Skin of body (tissue), 3 donors: ENCODE measurements at places on chromosomes 5 and 9. TPM values are rescaled to one million over a fixed set of nuclear protein-coding genes. Genes with fewer than 3 reads are reported as not detected.

- DNase-seq = no peak
Observed at GRCh38 chr5:124951661-124952060, 205.2 kb upstream of the ZNF608 start.

DNA sequence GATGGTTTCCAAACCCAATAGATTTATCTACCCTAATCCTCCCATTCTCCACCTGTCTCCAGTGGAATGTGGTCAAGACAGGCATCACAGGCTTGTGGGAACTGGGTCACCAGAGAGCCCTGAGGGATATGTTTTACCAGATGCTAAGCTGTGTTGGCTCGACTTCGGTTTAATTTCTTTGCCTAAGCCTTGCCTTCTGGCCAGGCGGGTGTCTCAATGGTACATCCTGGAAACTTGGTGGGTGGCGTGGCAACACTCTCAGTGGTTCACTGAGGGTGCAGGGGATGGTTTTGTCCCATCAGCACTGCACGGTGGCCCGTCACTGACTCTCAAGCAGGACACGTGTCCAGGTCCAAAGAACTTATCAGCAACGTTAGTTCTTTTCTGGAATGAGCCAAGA lies 192.2 kb downstream of the TENT4A start:
- no peak for DNase-seq

DNA sequence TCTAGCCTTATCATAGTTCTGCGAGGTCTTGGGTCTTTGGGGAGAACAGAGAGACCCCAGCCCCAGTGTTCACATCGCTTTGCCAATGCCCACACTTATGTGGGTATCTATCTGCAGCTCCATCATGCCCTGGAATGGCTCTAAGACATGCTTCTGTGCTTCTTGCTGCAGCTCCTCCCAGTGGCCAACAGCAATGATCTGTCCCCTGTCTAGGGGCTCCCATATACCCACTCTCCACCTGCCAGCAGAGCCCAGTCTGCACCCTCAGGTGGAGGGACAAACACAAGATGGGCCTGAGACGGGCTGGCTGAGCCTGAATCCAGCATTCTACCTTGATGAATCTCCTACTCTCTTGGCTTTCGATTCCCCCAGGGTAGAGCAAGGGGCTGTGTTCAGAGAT lies 14.6 kb upstream of the DAP start:
- DNase-seq = no peak

DNA sequence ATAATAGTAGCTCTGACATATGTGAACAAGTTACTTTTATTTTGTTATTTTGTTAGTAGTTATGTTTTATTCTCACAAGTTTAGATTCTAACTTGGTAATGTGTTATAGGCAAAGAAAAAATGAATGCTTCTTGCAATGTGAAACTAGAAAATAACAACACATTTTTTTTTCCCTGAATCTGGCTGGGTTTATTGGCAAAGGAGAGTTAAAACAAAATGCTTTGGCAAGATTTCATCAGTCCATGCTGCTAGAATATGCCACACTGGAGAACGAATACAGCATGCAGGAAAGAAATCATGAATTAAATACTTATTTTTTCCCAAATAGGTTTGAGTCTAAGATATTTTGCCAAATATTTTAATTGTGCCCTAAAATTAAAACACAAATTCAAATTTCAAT lies 1048.1 kb upstream of the ACO1 start:
- DNase-seq = peak; percentile 1

GRCh38 chr5:135170500-135170899 lies 136.5 kb upstream of the PITX1 start:
- DNase-seq = no peak

ADGRD2 gene
- total RNA-seq = not detected

MYOT gene
- 26.8 TPM for total RNA-seq

- DNase-seq = no peak
Observed at GRCh38 chr9:89596937-89597555, 7.8 kb upstream of the GADD45G start.
